Effector CD8-positive, alpha-beta T cell (primary cell): ENCODE measurements at places on chromosomes 12 and 14.

- DNase-seq: no peak
These were observed 140.8 kb downstream of the SCARB1 start for GRCh38 chr12:124722878-124723277.

DNA sequence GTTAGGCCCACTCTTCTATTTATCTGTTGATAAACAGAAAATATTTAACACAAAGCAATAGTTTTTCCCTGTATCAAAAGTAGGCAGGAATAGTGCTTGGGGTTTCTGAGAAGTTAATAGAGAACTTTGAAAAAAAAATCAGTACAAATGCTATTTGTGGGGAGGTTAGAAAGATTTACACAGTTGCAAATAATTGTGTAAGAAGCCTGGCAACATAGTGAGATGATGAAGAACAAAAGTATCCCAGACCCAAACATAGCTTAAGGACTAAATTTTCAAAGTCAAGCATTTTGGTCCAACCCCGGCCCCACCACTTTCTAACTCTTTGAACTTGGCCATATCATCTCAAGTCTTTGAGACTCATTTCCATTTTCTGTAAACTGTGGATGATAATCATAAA is 687.5 kb upstream of the TMEM132C start:
- DNase-seq: no peak

DNA sequence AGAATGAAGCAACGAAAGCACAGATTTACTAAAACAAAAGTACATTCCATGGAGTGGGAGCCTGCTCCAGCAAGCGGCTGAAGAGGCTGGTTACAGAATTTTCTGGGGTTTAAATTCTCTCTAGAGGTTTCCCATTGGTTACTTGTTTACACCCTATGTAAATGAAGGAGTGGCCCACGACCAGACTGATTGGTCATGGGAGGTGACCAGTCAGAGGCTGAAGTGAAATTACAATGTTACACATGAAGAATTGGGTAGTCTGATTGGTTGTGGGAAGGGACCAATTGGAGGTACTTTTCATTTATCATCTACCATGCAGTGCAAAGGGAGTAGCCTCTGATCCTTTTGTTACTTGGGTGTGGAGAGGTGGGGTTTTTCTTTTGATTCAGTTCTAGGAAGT is 36.2 kb upstream of the APPL2 start:
- DNase-seq: no peak

DNA sequence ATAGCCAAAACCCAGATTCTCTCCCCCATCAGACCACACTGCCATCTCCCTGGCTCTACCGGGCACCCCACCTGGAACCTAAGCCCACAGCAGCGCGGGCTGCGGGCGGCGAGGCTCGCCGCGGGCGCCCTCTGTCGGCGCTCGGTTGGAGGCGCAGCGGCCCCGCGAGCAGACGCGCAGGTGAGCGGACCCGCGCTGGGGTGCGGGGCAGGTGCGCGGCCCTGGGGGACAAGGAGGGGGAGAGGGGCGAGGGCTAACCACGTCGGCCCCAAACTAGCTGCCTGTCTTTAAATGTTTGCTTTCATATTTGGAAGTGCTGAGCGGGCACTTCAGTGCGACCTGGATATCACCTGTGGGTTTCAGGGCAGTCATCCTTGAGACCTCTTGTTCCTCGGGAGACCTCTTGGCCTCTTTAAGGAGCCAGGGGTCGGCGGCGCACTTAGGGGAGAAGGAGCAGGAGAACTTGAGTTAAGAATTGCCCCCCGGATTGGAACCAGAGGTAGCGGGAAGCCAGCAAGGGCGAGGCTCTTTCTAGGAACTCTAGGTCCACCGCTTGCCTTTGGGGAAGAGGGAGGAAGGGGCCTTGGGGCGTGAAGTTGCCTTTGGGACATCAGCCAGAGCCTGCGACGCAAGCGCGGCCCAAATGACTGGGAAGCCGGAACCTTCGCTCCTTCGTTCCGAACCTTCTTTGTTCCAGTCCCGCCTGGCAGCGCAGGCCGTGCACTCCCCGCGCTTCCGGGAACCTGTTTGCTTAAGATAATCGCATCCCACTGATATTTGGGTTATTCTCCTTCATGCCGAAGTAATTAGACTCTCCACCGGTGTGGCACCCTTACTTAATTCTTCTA is 78.7 kb downstream of the NEDD1 start:
- no peak for DNase-seq

DNA sequence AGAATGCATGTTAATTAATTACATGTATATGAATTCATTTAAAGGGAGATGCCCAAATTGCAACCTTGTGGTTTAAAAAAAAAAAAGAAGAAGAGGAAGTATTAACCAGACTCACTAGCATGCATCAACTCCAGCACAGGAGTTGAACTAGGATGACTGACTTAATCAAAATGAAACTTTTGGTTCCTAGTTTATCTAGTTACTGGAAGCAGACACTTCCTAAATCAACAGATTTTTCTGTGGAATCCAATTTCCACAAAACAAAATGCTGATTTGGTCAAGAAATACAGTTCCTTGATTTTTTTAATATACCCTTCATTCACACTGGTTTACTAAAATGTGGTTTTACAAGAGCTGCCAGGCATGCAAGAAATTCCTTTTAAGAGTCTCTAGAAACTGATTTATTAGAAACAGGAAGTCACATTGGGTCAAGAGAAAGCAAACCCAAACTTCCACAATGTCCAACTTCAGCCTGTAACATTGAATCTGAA is 41.6 kb downstream of the ITPR2 start:
- DNase-seq: no peak

GRCh38 chr12:100858656-100859055 is 64.1 kb downstream of the ANO4 start:
- DNase-seq: no peak

DNA sequence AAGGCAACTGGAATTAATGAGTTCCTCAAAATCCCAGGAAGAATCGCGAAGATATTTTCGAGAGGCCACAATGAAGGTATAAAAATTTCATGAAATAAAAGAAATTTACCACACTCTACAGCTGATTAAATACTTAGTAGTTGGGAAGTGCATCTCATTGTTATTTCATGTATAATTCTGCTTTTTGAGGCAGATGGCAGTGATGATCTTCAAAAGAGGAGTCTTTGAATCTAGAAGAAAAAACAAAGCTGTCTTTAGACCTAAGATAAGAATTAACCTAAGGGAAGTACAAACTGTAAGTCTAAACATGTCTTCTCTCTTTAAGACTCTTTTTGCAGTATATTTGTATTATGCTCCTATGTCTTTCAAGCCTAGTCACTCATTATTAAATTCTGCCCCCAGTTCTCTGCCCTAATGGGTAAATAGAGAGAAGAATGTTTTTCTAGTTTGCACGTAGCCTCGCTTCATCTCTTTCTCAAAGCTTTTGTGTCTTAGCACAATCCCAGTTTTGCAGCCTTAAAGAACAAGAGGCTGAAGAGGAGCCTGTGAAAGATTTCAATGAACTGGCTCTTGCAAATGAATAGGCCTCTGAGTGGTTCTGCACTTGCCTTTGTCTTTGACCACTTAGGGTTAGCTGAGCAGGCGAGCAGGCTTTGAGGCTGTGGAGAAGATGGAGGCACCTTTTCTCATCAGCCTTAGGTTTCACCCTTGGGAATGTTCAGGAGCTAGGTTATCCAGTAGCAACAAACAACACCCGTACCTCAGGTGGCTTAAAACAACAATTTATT is 32.7 kb downstream of the CFAP54 start:
- DNase-seq: no peak

DNA sequence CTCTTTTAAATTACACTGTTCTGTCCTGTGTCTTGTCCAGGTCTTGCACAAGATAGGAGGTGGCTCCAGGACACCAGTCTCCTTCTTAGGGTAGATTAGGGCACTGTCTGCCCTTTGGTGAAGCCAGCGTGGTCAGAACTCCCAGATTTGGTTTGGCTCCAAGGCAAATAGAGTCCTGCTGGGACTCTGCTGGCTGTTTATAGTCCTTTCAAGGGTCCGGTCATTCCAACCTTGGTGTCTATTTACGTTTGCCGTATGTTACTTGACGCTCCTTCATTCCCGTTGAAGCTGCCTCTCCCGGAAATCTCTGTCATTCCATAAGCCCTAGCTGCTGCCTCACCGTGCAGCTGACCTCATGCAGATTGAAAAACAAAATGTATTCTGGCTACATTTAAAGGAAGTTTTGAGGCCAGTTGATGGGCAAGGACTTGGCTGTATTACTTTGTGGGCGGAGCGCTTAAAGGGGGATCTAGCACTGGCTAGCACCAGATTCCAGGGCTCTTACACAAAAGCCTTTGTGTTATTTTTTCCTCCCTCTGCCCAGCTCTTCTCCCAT is 180.6 kb downstream of the AKAP6 start:
- no peak for DNase-seq

GRCh38 chr12:123961585-123962345 is 10.9 kb downstream of the CCDC92 start:
- no peak for DNase-seq

- DNase-seq: peak; percentile 72
These were observed at the start of the genes CPSF2 and NDUFB1 for GRCh38 chr14:92121670-92122350. CPSF2 (plus strand) TSS chr14:92121969; CDS start chr14:92130985, 9,016 bp downstream. NDUFB1 (minus strand) TSS chr14:92121706; CDS start chr14:92117637, 4,069 bp downstream.

GRCh38 chr12:127306604-127307215 is 960.3 kb upstream of the TMEM132C start:
- no peak for DNase-seq

DNA sequence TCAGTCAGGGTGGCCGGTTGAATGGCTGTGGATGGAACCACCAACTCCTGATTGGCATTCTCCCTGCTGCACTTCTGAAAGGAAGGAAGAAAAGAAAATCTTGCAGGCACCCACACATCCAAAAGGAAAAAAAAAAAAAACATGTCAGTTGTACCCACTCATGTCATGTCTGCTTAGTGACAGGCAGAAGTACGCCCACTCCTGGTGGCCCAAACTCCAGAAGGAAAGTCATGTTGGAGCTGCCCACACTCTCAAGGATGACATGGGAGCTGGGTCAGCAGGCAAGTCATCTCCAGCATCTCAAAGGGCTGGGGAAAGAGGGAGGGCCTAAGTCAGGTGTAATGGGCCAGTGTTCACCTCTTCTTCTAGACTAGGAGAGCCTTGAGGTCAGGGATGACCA is 1079.1 kb downstream of the BCL11B start:
- DNase-seq: no peak

- DNase-seq: no peak
These were observed 28.0 kb downstream of the TRAFD1 start for GRCh38 chr12:112153181-112153892.

DNA sequence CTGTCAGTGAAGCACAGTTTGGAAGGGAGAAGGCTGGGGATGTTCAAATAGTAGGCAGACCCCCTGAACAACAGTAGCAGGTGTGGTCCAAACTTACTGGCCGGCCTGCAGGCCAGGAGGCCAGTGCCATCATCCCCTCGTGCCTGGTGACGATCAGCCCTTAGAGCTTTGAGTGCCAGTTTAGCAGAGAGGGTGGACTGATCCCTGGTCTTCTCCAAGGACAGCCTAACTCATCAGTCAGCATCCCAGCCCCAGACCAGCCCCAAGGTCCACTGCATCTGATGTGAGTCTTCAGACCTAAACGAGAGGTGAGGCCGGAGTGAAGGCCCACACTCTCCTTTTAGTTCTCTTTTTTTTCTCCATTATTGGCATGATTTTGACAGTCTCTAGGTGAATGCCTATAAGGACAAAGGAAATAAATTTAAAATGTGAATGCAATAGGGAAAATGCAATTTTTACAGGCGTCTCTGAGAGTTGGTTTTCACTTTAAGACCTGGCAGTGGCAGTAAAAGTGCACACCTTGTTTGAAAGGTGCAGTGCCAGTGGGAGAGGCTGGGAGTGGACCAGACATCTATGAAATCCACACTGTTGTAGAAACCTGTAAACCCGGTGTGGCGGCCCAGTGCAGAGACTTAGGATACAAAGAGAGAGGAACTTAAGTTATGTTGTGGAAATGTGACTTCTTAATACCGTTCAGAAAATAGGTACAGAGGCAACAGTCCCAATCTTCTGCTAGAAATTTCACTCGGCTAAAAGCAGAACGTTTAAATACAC is 311.2 kb downstream of the CACNA1C start:
- DNase-seq: no peak

- DNase-seq: no peak
These were observed 7.9 kb downstream of the WDR89 start for GRCh38 chr14:63633801-63634200.

DNA sequence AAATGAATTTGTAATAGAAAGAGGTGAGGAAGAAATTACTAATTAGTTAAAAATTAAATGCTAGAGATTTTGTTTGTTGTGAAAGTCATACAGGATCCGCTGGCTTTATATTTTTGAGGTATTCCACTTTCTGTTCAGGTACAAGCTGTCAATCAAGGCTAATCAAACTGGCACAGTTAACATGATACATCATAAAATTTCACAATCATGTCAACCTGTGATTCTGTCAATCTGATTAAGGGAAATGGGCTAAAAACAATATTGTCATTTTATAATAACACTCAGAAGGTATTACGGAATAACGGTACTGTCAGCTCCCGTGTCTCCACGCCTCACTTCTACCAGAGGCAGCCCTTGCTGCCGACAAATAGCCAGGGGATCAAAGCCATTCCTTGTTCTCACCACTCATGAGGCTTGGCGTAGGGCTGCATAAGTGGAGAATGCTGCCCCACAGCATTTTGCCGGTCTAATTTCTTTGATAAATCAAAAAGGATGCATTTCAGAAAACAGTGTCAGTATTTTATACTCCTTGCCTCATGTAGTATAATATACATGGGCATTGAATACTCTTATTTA is 352.9 kb downstream of the NPAS3 start:
- no peak for DNase-seq

GRCh38 chr14:39229222-39229543 is 4.5 kb upstream of the MIA2 start:
- no peak for DNase-seq

GRCh38 chr12:131220331-131220685 is 266.6 kb downstream of the ADGRD1 start:
- no peak for DNase-seq

DNA sequence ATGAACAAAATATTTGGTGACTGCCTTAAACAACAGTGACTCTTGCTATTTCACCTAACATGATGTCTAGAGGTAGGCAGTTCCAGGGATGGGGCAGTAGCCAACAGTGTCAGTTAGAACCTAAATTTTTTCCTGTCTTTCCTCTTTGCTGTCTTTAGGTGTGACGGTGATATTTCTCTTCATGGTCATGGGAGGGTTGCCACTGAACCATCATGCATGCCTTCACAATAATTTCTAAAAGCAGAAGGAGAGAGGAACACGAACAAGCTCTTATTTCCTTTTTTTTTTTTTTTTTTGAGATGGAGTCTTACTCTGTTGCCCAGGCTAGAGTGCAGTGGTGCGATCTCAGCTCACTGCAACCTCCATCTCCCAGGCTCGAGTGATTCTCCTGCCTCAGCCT is 2.4 kb downstream of the CCDC63 start:
- DNase-seq: no peak

DNA sequence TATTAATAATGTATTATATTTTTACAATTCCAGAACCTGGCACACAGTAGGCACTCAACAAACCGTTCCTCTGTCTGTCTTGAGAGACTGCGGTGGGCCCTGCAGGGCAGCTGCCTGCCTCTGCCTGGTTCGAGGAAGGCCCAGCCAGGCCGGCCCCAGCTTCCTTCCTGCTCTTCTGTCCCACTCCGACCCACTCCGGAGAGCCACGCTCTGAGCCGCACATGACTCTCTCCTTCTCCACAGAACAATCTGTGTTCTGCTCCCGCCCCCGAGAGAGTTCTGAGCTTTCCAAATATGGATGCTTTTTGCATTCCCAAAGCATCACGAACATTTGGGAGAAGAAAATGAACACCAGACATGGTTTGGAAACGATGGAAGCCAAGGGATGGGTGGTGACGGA is 57.3 kb downstream of the TTC7B start:
- DNase-seq: no peak
